ENCODE measurements at places on chromosomes 2 and 18.

- peak; percentile 55 for DNase-seq
Observed at GRCh38 chr2:239751679-239752355, 273.3 kb downstream of the NDUFA10 start.

- no peak for DNase-seq
Observed at GRCh38 chr2:871926-872680, 78.5 kb upstream of the SNTG2 start.

DNA sequence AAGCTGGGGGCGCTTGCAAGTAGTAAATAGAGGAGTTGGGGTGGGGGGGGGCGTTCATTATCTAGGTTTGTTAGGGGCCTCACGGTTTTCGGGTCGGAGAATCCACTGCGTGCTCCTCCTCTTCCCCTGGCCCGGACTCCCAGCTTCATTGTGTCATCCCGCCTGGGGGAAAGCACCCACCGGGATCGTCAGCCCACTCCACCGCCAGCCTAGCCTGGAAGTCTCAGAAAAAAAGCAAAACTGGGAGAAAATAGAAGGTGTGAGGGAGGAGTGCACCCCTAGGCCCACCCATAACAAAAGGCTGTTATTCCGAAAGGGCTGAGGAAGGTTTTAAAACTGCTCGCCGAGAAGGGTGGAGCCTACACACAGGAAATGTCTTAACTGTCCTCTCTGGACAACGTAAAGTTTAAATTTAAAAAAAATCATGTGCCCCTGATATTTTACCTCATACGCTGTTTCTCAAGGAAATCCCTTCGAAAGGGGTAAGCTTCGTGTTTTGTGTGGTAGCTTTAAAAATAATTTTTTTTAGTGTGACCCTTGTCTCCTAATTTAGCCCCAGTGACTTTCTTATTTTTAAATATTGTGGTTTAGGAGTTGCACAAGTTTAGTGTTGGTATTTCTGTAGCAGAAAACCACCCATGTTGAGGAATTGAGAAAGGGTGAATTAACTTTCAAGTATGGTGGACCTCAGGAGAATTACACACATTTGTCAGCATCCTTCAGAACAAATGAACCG, 104.2 kb downstream of the SPTBN1 start:
- DNase-seq, result peak; percentile 55

DNA sequence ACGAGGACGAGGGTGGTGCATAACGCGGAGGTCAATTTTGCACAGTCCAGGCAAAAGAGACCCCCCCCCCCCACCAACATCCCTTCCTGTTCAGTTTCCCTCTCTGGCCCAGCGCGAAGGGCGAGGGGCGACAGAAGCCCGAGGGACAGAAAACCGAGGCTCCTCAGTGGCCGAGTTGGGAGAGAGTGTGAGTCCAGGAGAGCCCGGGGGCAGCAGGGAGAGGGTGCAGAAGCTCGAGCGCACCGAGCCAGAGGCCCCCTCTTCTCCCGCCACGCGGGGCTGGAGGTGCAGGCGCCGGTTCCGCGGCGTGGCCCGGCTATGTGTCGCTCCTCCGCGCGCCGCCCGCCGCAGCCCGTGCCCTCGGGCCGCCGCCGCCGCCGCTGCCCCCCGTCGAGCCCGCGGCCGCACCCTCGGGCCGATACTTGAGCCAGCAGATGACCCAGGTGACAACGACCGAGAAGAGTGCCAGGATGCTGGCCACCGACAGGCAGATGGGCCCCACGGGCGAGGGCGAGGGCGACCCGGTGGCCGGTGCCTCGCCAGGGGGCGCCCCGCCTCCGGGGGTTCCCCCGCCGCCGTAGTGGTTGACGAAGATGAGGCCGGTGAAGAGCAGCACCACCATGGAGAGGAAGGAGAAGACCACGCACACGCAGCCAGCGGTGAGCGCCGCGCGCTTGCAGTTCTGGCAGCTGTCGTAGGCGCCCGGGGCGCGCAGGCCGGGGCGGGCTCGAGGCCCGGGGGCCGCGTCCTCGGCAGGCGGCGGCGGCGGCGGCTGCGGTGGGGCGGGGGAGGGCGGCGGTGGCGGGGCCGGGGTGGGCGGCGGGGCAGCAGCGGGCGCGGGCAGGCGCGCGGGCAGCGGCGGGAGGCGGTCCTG, 20.2 kb upstream of the PAX3 start:
- DNase-seq, result peak; percentile 52

DNA sequence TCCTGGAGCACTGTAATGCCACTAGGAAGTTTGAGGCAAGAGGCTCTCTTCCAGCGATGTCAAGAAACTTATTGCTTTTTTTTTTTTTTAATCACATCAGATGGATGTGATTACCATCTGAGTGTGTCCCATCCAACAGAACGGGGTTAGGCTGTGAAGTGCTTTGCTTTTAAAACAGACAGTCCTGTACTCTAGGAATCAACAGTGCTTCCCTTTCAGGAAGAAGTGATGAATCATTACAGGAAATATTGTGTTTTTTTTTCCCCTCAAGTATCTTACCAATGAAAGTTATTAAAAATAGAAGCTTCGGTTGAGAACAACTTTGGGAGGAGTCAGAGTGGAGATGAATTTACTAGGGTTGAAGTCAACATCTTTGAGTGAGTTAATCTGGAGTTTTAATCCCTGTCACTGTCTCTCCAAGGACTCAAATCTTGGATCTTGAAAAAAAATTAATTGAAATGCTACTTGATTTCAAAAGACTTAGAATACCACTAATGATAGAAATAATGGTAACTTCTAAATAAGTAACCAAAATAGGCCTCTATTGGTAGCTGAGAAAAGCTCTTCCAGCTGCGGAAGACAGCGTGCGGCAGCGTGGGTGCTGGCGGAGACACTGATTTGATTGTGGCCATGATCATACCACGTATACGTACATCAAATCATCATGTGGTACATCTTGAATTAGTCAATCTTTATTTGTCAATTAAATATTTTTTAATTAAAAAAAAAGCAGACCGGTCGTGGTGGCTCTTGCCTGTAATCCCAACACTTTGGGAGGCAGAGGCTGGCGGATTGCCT, 45.5 kb downstream of the GATA6 start:
- no peak for DNase-seq

DNA sequence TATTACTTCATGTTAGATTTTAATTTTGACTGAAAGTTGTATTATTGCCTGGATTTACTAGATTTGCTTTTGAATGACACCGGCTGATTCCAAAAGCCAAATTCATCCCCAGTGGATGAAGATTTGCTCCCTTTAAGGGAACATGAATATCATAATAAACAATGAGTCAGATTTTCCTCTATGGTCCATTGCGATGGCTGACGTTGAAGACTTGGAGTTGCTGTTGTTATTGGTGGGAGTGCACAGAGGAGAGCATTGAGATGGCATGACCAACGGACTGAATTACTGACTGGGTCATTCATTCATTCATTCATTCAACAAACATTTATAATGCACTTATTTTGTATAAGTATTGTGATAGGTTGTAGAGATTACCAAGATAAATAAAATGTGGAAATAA, 33.4 kb upstream of the LYPD1 start:
- DNase-seq, result no peak

DNA sequence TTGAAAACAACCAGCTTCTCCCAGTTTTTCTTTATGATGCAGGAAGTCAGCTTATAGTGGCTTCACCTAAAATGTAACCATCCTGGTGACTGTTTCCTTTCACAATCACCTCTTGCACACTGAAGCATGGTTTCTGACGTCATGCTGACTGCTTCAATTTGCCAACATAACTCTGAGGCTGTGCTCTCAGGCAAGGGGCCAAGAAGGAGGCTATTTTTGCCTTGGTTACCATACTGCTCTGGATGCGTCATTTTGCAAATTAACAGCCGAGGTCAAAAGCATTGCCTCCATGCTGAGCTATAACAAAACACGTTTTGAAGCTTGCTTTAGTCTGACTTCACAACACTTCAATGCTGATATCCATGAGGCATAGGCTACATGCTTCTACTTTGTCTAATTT, 397.8 kb downstream of the METTL4 start:
- no peak for DNase-seq

- no peak for DNase-seq
Observed at GRCh38 chr2:56185582-56186046, 1.8 kb downstream of the CCDC85A start.

DNA sequence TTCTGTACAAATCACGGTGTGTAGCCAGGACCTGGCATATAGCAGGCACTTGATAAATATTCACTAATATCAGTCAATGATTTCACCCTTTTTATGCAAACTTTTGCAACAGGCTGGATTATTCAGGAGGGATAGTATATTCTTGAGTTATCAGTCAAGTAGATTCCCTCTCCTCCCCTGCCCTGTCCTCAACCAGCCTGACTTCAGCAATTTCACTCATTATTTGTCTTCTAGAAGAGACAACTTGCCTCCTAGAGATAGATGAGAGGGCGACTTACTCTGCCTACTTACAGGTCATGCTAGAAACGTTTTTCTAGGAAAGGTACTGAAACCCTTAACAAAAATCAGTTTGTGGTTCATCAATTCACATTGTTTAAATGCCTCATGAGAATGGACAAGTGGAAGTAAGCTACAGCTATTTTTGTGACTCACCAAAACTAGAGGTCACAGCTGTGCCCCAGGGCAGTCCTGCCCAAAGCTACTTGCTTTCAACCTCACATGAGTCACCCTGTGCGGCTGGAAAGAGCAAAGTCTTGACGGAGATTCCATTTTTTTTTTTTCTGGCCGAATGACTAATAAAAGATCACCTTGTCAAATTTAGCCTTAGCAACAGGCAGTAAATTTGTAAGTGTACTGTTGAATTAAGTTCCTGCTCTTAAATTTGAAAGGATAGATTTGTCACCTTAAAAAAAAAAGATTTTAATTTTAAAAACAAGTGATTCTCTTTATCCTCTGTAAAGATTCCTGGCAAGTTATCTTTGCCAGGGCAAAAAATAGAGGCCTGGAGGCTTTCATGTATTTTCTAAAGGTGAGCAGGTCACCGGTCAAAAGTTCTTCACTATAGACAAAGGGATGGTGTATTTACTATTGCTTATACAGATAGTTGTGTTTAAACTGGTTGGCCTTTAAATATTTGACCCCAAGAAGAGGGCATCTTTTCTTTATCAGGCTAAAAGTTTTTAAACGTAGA, 109.0 kb upstream of the SLC35G4 start:
- DNase-seq, result no peak

DNA sequence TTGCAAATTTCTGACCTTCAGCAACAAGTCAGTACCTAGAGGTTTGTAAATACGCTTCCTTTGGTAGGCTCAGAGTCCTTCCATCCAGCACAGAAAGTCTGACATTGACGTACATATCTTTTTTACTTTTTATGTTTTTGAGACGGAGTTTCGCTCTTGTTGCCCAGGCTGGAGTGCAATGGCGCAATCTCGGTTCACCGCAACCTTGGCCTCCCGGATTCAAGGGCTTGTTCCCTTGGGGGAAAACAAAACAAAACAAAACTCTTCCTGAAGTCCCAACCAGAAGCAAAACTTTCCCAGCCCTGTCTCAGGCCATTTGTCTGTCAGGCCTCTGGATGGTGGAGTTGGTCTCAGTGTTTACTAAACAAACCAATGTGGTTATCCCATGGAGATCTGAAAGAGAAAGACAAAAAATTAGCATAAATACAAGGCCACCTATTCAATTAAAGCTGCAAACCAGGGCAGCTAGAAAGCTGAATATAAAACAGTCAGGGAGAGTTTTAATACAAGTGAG, 29.6 kb upstream of the ATL2 start:
- no peak for DNase-seq

GRCh38 chr2:159030674-159031380, 62.4 kb downstream of the TANC1 start:
- no peak for DNase-seq

DNA sequence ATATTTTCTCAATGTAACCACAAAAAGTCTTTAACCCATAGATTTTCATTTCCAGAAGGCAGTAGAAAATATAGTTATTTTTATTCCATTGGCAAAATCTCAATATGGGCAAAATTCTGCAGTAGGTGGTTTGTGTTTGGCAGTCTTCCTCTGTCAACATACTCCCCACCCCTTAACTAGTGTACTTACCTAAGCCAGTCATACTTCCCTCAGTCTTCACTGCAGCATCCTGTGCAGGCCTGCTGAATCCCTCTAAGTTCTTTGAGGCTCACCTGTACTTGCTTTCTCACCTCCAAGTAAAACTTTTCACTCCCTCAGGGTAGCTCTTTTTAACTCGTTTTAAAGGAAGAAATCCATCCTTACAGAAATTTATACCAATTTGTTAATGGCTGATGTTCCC, 6.8 kb downstream of the CARF start:
- no peak for DNase-seq

DNA sequence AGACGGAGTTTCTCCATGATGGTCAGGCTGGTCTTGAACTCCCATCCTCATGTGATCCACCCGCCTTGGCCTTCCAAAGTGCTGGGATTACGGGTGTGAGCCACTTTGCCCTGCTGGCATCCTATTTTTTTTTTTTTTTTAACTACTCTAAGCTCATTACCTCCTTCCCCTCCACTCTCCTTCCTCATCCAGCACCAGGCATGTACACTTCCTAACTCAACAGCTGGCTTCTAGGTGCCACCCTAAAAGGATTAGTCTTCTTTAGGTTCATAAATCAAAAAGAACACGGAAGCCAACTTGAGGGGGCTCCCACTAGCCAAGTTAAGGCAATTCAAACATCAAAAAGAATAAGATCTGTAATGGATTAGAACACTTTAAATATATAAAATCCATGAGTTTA, 70.6 kb upstream of the TEX51 start:
- DNase-seq, result no peak

GRCh38 chr2:144498277-144498676, 21.6 kb downstream of the ZEB2 start:
- no peak for DNase-seq

GRCh38 chr2:120805602-120806001, 69.9 kb downstream of the GLI2 start:
- no peak for DNase-seq

DNA sequence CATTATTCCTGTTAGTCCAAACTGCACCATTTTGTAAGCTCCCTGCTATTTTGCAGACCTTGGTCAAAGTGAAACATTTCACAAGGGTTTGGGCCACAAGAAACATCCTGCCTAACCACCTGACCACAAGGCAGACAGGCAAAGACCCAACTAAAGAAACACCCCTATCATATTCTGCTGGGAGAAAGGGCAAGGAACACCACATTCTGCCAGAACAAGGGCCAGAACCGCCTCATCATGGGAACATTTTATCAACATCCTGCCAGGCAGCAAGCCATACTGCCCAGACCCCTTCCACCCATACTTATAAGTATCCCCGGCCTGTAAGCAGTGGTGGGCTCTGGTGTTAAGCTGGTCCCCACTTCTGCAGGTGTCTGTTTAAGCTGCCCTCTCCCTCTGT, 12.0 kb upstream of the RAB31 start:
- no peak for DNase-seq

- DNase-seq, result no peak
Observed at GRCh38 chr2:215884451-215885087, 128.8 kb downstream of the MREG start.

Measured in stimulated activated CD8-positive, alpha-beta memory T cell treated with anti-CD3 and anti-CD28 coated beads, Interleukin-4, amount 100 ng/mL, for 48 hours (primary cell).